ENCODE measurements at places on chromosomes 5 and 9. TPM values are rescaled to one million over a fixed set of nuclear protein-coding genes. Genes with fewer than 3 reads are reported as not detected.

Gene DDX31
- 2.9 TPM for polyA plus RNA-seq

Gene COL15A1
- polyA plus RNA-seq = not detected

Gene FAM200C
- 8.1 TPM for polyA plus RNA-seq

Gene KIF24
- 0.23 TPM for polyA plus RNA-seq

Gene CCDC180
- 2.2 TPM for polyA plus RNA-seq

Gene GABRA1
- 1,123 TPM for polyA plus RNA-seq

Gene FYB1
- 0.87 TPM for polyA plus RNA-seq

Gene STC2
- 2.0 TPM for polyA plus RNA-seq
